Karpas-422 (cell line): ENCODE measurements at places on chromosomes 2 and 18.

GRCh38 chr2:212609479-212609878 is 70.9 kb upstream of the ERBB4 start:
- no peak for DNase-seq

DNA sequence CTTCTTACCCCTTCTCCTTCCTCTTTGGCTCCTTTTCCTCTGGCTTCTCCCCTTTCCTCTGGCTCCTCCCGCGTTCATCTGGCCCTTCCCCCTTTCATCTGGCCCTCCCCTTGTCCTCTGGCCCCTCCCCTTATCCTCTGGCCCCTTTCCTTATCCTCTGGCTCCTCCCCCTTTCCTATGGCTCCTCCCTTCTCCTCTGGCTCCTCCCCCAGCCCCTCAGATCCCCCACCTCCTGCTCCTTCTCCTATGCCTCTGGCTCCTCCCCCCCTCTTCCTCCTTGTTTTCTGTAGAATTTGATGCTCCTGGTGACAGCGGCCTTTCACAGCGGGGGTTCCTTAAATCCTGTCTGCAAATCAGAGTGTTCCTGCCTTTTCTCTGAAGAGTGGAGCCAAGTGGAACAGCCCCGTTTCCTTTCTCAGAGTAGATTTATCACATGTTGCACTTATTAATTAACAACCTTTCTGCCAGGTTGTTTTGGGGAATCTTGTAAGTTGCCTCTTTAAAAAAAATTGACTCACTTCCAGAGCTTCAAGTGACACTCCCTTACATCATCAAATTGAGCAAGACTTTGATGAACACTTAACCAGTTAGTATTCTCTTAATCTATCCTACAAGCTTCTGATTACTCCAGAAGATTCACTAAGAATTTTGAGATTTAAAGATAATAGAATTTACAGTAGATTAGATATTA is 27.9 kb downstream of the FABP1 start:
- no peak for DNase-seq

DNA sequence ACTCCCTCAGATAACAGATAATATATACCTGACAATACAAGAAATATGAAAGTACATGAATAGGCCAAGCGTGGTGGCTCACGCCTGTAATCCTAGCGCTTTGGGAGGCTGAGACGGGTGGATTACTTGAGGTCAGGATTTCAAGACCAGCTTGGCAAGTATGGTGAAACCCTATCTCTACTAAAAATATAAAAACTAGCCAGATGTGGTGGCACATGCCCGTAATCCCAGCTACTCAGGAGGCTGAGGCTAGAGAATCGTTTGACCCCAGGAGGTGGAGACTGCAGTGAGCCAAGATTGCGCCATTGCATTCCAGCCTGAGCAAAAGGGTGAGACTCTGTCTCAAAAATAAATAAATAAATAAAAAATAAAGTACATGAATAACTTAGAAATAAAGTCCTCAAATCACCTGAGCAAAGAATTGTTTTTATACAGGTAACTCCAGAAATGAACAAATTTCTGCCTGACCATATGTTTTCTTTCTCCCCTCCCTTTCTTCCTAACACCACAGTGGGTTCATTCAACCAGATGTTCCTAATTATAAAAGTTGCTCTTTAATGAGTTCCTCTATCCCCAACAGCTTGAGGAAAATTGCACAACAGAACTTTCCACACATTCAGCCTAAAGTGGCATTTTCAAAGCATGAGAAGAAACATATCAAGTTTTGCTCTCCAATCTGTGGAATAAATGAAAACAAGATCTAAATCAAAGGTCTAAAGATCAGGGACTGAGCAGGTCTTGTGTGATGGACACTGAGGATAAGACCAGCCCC is 33.6 kb upstream of the AP1S3 start:
- no peak for DNase-seq

GRCh38 chr2:221618007-221618406 is 45.9 kb upstream of the EPHA4 start:
- no peak for DNase-seq

DNA sequence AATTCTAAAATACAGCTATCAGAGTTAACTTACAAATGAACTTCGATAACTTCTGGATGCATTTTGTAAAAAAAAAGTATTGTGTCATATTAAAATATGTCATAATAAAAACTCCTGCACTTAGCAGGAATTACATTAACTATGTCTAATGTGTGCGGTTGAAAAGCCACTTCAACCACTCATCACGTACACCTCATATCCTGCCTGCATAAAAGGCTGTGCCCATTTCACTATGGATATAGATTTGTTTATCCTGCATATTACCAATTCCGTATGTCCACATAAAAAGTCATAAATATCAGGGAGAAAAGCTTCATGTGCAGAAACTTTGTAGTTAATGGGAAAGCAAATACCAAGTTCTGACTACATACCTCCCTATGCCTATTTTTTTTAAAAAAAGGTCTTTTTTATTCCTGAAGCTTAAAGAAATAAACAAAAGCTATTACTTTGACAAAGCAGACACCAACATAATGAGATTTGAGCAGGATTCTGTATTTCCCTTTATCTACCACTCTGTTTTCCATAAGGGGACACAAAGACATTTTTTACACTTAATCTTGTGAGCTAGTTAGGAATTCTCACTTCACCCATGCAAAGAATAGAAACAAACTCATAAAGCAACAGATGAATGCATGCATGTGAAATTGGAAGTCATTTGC is 96.1 kb downstream of the PPP1R1C start:
- DNase-seq = no peak

- DNase-seq = no peak
Observed at GRCh38 chr2:134073023-134073422, 180.8 kb upstream of the MGAT5 start.

DNA sequence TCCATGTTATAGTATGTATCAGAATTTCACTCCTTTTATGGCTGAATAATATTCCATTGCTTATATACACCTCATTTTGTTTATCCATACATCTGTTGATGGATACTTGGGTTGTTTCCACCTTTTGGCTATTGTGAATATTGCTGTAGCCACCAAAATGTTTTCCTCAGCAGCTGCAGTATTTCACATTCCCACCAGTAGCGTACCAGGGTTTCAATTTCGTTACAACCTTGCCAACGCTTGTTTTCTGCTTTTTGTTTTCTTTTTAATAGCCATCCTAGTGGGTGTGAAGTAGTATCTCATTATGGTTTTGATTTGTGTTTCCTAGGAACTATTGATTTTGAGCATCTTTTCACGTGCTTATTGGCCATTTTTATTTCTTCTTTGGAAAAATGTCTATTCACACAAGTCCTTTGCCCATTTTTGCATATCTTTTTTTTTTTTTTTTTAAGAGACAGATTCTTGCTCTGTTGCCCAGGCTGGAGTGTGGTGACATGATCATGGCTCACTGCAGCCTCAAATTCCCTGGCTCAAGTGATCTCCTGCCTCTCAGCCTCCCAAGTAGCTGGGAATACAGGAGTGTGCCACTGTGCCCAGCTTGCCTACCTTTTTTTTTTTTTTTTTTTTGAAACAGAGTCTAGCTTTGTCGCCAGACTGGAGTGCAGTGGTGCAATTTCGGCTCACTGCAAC is 14.2 kb downstream of the UBXN2A start:
- no peak for DNase-seq

- DNase-seq = no peak
Observed at GRCh38 chr2:118062048-118062447, 26.2 kb upstream of the INSIG2 start.

GRCh38 chr2:202373490-202373889 is 2.6 kb upstream of the BMPR2 start:
- DNase-seq = no peak

DNA sequence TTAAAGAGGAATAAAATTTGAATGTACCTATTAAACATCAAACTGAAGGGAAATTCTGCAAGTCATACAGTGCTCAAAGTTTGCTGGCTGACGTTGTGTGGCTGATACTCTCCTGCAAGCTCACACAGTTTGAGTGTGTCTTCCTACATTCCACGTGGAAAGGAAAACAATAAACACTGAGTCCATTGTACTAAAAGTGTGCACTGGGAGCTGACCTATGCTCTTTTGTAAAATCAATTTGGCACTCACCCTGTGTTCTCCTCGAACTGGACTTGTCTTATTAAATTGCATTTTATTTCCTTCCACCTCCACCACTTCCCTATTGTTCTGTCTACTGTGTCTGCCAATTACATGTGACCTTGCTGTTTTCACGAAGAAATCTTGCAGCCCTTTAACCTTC is 458.0 kb downstream of the CPS1 start:
- no peak for DNase-seq

GRCh38 chr18:59514203-59514602 is 155.1 kb upstream of the LMAN1 start:
- no peak for DNase-seq

- no peak for DNase-seq
Observed at GRCh38 chr2:202306034-202306433, 40.5 kb downstream of the NOP58 start.

- DNase-seq = no peak
Observed at GRCh38 chr2:43178055-43178598, 48.3 kb downstream of the ZFP36L2 start.

DNA sequence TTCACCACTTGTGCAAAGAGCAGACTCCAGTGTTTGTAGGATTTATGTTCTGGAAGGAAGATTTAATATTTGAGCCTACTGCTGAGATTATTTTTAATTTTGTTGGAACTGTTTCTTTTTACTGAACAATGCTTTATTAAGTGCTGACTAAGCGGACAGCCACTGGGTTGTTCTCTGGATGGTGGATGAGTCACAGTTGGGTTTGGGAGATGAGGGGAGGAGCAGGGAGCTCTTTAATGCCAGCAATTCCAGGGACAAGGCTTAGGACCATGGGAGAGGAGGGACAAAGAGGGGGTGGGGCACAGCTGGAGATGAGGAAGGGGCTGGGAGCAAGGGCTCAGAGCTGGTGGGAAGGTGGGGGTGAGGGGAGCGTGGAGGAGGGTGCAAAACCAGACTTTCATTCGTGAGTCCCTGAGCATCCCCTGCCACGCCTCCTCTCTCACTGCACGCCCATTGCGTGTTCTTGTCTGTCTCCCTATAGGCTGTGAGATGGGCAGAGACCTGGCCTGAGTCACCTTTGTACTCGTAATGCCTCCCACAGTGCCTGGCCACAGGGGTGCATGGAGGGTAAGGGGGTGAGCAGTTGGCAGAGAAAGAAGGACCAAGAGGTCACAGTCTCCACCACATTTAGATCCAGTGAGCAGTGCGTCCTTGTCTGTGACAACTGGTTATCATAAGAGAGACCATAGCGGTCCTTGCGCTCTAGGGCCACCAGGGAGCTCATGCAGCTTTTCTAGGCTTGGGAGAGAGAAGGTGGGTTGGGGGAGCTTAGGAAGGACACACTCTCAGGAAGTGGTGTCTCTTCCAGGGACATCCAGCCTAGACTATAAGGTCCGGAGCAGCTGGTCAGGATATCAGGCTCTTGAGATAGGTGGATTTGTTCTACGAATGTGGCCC is 18.4 kb downstream of the SLC4A3 start:
- DNase-seq = no peak

GRCh38 chr2:115083225-115083624 is 640.8 kb downstream of the DPP10 start:
- DNase-seq = no peak

GRCh38 chr18:11658989-11659388 is 30.1 kb upstream of the GNAL start:
- DNase-seq = no peak

DNA sequence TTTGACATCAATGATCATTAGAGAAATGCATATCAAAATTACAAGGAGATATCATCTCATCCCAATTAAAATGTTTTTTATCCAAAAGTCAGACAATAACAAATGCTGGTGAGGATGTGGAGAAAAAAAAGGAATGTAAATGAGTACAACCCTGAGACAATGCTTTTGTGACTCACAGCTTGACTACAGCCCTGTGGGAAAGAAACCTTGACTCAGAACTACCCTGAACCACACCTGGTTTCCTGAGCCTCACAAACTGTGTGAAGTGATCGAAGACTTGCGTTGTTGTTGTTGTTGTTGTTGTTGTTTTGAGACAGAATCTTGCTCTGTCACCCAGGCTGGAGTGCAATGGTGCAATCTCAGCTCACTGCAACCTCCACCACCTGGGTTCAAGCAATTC is 266.6 kb upstream of the MYT1L start:
- no peak for DNase-seq

- DNase-seq = no peak
Observed at GRCh38 chr2:121501554-121501953, 29.1 kb upstream of the RNU4ATAC start.

DNA sequence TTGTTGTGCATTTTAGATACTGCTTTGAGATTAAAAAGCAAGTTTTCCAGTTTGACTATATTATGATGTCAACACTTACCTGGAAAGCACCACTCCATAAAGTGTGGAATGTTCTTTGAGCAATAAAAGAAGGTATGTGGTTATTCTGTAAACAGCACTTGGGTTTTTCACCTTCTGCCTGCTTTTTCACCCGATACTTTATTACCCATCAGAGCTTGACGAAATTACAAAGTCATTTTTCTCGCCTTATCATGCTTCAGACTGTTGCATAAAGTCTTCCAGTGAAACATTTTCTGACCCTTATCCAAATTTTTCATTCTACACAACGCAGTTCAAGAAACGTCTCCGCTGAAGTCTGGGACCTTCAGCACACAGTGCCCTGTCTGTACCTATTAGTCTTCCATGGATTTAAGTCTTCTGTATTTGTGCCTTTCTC is 25.2 kb downstream of the CAB39 start:
- DNase-seq = no peak

GRCh38 chr2:217366266-217366895 is 506.5 kb upstream of the TNP1 start:
- no peak for DNase-seq

- DNase-seq = no peak
Observed at GRCh38 chr2:134372141-134372540, 118.3 kb downstream of the MGAT5 start.

GRCh38 chr2:165203689-165204559 is at the start of gene SCN3A:
Gene SCN3A (minus strand): TSS chr2:165204050. CDS start chr2:165176394, 27,656 bp downstream.
- peak; percentile 70 for DNase-seq

GRCh38 chr2:236167297-236168109 is 683 bp downstream of the GBX2 start:
- no peak for DNase-seq

GRCh38 chr2:30288561-30288960 is 57.2 kb downstream of the LBH start:
- no peak for DNase-seq

DNA sequence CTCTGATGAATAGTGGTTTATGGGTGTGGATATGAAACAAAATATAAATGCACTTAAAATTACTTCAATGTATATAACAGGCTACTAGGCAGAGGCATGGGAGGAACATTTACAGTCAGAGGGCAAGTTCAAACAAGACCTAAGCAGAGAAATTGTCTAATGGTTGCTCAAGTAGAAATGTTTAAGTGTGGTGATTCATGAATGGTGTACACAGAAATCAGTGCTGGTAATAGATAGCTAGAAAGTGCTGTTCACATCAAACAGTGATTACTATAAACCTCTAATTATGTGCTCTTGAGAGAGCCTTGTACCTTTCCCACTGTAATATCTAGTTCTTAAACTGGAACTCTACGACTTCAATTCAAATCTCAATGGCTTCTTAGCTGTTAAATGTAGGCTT is 485.1 kb downstream of the NRXN1 start:
- no peak for DNase-seq

GRCh38 chr2:172012677-172013391 is 13.1 kb downstream of the METAP1D start:
- DNase-seq = peak; percentile 46

GRCh38 chr2:180312542-180312941 is 305.4 kb upstream of the CWC22 start:
- no peak for DNase-seq
